ENCODE measurements at places on chromosomes 4 and X.

DNA sequence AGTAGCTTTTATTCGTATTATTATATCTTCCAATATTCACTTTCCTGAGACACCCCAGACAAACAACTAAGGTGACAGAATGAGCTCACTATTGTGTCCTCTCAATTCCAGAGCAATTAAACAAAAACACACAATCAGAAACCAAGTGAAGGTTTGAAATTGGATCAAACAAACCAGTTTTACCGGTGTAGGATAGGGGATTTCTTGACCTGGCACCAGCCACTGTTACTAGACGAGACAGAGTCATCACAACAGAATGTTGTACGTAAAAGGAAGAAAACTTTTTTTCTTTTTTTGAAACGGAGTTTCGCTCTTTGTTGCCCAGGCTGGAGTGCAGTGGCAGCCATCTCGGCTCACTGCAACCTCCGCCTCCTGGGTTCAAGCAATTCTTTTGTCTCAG is 43.7 kb downstream of the LDOC1 start:
- no peak for DNase-seq

GRCh38 chr4:8614365-8615193 is 22.0 kb downstream of the CPZ start:
- DNase-seq, result no peak

- DNase-seq, result no peak
These were observed 93.6 kb downstream of the HHIP start for GRCh38 chr4:144739511-144740033.

DNA sequence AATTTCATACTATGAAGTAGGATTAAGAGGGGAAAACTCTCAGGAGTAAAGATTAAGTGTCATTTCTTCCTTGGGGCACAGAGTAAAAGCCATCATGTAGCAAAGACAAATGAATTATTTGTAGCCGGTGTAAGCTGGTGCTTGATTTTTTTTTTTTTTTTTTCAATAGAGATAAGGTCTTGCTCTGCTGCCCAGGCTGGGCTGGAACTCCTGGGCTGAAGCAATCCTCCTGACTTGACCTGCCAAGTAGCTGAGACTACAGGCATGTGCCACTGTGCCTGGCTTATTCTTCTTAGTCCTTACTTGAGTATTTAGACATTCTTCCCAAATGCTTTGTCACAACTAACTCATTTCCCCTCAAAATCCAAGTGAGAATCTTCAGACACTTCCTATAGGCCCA is 125.7 kb downstream of the STOX2 start:
- no peak for DNase-seq

All from stimulated activated CD4-positive, alpha-beta T cell treated with anti-CD3 and anti-CD28 coated beads, Interleukin-1b, Interleukin-23, amount 100 ng/mL, for 4 hours (primary cell).